ENCODE measurements at places on chromosomes 3 and 15.

- DNase-seq, result no peak
Measured at GRCh38 chr3:100403362-100404249, 2.3 kb downstream of the LNP1 start.

DNA sequence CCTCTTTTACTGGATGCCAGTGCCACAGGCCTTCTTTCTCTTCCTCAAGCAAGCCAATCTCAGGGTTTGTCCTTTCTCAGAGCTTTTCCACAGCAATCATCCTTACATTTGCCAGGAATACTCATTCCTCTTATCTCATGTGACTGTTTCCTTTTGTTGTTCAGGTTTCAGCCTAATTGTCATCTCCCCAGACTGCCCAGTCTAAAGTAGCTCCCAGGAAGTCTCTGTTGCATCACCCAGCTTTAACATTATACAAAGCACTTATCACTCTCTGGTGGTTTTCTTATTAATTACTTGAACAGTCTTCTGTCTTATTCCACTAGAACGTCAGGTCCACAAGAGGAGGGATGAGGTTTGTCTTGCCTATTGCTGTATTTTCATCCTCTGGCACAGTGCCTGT, 65.8 kb downstream of the CADPS start:
- DNase-seq, result no peak

DNA sequence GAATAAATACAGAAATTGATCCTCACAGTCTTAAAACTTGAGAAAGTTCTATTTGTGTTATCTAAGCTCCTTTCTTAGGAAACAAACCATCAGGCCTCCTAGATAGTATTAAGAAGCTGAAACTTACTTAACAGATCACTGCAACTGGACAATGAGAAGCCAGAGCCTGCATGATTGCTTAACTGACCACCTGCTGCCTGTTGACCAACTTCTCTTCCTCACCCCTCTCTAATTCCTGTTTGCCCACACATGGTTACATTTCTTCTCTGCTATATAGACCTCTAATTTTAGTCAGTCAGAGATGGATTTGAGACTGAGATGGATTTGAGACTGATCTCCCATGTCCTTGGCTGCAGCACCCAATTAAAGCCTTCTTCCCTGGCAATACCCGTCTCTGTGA, 13.5 kb downstream of the CCPG1 start:
- DNase-seq, result no peak

GRCh38 chr3:8485943-8486342, 15.7 kb upstream of the LMCD1 start:
- DNase-seq, result no peak
